Activated CD4-positive, alpha-beta memory T cell treated with anti-CD3 and anti-CD28 coated beads for 36 hours (primary cell): ENCODE measurements at places on chromosomes 2 and 18.

DNA sequence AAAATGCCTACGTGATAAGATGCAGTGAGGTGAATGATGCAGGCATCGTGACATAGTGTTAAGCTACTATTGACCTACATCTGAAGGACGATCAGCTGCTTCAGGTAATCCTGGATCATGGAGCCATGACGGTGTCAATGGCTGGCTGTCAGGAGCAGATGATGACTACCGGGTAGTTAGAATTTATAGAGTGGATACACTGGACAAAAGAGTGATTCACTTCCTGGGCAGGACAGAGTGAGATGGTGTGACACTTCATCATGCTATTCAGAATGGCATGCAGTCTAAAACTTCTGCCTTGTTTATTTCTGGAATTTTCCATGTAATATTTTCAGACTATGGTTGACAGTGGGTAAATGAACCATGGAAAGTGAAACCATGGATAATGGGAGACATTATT lies 29.5 kb downstream of the METTL8 start:
- no peak for DNase-seq

DNA sequence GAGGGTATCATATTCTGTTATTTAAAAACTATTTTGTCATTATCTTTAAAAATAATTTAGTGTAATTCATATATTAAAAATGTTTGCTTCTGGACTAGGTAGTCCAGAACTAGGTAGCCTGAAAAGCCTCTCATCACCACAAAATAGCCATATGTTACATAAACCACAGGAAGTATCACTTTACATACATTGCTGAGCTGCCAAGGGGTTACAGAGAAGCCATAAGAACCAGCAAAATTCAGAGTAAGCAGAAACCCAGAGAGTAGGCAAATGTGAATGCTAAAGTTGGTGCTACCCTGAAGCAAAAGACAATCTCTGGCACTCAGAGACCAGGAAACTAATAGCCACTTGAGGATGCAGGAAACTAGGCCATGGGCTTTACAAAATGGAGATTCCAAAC lies 60.9 kb downstream of the LOXHD1 start:
- DNase-seq: no peak

DNA sequence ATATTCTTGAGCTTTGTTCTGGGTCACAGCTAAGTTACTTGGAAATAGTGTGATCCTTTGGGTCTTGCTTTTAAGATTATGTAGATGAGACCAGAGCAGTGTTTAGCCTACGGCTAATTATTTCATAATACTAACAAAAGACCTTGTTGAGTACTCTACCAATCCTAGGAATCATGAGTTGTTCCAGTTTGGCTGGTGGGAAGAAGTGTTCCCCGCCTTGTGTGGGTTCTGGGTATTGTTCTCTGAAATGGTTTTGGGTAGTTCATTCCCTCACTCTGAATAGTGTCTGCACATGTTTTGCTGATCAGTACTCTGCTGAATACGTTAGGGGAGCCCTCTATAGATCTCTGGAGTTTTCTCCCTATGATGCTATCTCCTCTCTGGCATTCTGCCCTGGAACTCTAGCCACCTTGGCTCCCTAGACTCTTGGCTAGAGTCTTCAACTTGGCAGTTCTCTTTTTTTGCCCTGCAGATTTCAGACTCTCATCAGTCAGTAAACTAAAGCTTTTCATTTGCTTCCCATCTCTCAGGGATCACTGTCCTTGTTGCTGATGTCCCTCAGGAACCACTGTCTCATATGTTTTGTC lies 48.4 kb downstream of the NEMP2 start:
- DNase-seq: no peak

GRCh38 chr2:215370112-215370965 lies 58.5 kb downstream of the ATIC start:
- no peak for DNase-seq

- no peak for DNase-seq
Observed at GRCh38 chr2:71417300-71418202, 35.8 kb upstream of the DYSF start.

DNA sequence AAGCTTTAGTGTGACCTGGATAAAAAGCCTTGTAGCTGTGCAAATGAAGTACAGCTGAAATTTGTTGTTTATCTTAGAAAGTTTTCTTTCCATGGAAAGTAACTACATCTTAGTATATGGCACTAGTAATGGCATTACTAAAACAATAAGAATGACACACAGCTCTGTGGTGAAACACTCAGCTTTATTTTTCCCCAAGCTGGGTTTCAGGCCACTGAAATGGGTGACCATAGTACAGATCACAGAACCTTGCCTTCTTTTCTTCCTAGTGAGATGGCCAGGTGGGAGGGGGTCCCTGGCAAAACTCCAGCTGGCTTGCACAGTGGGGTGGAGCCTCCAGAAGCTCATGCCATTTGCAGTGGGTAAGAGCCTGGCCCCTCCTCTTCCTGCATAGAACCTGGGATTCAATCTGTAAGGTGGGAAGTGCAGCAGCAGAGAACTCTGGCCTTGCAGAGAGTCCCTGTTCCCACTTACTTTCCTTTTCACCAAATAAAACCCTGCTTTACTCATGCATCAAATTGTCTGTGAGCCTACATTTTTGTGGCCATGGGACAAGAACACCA lies 17.6 kb upstream of the GRP start:
- DNase-seq: no peak

DNA sequence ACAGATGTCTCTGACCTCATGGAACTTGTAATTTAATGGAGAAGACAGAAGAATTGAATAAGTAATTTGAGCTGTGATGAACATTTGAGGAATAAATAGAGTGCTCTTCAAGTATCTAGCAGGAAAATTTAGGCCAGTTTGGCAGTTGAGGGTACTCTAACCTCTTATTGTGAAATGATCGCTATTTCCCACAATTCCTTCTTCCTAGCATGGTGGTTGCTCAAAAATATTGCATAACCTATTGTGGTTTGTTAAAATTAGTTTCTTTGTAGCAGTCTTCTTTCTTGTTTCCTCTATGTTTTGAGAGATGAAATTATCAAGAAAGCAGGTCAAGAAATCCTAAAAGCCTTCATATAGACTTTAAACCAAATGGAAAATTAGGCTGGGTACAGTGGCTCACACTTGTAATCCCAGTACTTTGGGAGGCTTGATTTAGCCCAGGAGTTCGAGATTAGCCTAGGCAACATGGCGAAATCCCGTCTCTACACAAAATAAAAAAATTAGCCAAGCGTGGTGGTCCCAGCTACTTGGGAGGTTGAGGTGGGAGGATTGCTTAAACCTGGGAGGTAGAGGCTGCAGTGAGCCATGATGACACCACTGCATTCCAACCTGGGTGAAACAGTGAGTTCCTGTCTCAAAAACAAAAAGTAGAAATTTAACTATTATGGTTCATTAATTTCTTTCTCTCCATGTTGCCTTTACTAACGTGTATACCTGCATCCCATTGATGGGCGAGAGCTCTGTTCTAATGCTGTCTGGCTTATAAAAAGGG lies 58.7 kb downstream of the RBKS start:
- no peak for DNase-seq

DNA sequence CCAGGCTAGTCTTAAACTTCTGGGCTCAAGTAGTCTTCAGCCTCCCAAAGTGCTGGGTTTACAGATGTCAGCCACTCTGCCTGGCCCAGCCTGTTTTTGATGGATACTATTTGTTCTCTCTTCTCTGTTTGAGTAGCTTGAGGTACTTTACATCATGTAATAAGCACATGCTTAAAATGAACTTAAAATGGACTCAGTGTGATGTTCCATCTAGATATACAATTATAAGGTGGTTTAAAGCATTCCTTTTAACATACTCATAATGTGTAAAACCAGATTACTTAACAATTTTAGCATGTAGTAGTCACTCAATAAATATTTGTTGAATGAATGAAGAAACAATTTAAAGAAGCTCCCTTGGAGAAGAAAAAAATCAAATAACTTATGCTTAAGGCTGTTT lies 9.6 kb downstream of the PTPRM start:
- DNase-seq: no peak

DNA sequence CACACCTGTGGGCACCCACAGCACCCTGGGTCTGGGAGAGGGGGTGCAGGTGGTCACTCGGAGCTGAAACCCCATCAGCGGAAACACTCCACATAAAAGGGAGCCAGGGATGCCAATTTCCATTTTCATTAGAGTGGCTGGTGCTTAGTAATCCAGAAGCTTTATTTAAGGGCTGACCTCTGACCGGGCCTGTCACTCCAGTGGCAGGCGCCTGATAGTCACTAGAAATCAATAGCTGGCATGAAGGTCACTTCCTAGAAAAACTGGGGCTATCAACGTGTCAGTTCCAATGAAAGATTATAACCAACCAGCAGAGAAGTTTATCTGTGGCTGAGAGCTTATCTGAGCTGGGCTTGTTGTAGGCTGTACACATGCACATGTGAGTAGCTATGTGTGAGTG lies 333.7 kb upstream of the SKOR2 start:
- no peak for DNase-seq

DNA sequence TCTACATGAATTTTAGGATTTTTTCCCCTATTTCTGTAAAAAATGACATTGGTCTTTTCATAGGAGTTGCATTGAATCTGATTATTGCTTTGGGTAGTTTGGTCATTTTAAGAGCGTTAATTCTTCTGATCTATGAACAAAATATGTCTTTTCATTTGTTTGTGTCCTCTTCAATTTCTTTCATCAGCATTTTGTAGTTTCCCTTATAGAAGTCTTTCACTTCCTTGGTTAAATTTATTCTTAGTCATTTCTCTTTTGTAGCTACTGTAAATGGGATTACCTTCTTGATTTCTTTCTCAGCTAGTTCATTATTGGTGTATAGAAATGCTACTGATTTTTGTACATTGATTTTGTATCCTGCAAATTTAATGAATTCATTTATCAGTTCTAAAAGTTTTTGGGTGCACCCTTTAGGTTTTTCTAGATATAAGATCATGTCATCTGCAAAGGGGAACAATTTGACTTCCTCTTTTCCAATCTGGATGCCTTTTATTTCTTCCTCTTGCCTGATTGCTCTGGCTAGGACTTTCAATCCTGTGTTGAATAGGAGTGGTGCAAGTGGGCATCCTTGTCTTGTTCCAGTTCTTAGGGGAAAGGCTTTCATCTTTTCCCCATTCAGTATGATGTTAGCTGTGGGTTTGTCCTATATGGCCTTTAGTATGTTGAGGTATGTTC lies 36.6 kb upstream of the AAK1 start:
- no peak for DNase-seq

DNA sequence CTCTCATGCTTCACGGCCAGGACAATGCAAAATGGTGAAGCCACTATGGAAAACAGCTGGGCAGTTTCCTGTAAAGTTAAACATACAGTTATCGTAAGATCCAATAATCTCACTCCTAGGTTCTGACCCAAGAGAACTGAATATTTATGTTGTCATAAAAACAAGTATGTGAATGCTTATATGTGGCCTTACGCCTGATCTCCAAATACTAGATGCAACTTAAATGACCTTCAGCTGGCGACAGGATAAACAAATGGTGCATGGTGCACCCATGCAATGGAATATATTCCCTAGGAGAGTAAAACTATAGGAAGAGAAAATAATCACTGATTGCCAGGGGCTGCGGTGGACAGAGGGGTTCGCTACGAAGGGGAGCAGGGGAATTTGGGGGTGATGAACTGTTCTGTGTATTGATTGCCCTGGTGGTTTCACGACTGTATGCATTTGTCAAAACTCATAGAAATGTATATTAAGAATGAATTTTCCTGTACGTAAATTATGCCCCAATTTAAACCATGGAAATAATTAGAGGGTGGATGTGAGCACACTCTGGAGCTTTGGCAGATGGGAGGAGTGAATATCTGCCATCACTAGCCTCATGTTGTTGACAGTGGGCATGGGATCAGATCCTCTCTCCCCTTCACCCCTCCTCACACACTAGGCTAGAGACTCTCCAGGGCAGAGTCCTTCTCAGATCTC lies 100.8 kb upstream of the MYCN start:
- DNase-seq: no peak

- no peak for DNase-seq
Observed at GRCh38 chr2:129587426-129588064, 391.9 kb upstream of the RAB6C start.

DNA sequence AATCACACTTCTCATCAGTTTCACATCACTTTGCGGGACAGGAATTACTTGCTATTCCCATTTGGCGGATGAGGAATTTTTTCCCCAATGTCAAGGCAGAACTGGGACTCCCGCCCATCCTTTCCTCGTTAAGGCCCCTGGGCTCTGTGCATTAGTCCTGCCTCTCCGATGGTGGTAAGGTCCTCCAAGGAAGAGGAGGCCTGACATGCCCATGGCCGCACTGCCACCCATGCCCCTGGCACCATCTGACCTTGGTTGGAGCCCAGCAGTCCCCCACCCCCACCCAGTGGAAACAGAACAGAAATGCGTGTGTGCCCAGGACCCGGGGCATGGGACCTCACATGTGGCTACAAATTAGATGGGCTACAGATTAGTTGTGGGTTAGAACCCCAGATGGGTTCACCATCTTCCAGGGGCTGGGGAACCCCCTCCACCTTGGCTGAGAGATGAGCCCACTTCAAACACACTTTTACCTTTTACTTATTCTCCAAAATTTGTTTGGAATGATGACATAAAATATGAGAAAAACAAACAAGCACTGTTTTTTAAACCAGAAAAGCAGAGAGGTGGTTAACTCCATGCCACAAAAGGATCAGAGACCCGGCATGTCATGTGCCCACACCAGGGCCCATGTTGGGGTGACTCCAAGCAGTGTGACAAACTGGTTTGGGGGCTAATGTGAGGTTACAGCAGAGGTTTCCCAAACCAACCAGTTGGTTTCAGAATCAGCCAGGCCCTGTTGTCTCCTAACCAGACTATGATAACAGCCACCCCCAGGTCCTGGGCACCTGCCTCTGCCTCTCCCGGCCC lies 11.0 kb upstream of the DUSP2 start:
- peak; percentile 87 for DNase-seq

- DNase-seq: no peak
Observed at GRCh38 chr2:17232776-17233556, 285.3 kb downstream of the RAD51AP2 start.

DNA sequence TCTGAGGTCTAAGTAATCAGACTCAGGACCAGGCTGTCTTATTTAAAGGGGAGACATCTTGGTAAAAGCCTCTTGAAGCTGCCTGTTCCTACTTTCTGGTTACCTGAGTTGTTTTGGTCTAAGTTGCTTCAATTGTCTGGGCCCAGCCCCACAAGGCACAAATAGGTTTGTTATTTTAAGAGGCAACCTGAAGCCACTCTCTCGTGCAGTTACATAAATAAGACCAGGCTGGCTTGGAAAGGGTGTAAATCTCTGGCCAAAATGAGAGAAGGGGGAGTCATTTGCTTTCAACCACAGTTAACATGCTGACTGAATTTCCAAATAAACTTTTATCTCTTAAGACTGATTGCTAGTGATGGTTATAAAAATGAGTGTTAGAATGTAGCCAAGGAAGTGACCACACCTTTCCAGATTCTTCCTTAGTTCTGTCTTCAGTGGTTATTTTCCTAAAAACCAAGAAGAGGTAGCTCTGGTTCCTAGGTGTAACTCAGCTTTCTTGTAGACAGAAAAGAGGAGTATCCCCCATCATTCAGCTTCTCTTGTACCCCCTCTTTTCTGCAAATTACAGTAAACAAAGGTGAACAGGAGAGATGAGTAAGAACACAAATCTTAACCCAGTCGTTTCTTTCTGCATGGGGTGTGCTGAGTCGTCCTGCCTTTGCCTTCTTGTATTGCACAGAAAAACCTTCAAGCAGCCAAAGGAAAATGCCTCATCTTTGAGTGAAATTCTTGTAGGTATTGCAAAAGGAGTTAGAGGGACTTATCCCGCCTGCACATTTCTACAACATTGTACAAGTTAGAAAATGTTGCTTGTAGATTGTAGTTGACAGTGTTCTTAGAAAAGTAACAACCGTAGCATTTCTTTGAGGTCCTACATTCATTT lies 161.5 kb upstream of the NT5C1B start:
- DNase-seq: no peak
